ENCODE measurements at places on chromosomes 1 and 21. TPM values are rescaled to one million over a fixed set of nuclear protein-coding genes. Genes with fewer than 3 reads are reported as not detected.

GRCh38 chr1:173530795-173531693 lies 53.9 kb downstream of the PRDX6 start:
- DNase-seq: no peak

Gene KRTAP11-1
- polyA plus RNA-seq: not detected

Gene PEX14
- polyA plus RNA-seq: 76.1 TPM

Gene FCRL6
- 0.20 TPM for polyA plus RNA-seq

DNA sequence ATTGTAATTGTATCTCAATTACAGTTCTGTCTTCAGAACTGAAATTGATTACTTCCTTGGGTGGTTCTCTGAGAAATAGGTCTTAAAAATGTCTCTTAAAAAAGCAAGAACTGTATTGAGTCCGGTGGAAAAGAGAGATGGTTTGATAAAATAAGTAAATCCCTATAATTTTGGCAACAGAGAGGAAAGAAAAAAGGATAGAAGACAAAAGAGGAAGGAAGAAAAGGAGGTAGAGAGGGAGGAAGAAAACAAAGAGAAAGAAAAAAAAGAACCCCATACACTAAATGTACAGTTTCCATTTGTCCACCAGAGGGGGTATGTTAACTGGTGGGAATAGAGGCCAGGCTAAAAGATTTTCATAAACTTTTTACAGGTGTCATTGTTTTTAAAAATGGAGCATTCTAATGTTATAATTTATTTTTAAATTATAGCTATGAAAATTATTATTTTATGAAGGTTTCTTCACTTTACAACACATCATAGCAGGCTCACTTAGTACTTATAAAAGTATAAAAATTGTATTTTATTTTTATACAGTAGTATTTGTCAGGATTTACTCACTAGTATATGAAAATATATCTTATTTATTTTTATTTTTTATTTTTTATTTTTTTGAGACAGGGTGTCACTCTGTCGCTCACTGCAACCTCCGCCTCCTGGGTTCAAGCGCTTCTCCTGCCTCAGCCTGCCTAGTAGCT lies 2.1 kb upstream of the UBE2T start:
- DNase-seq: no peak

DNA sequence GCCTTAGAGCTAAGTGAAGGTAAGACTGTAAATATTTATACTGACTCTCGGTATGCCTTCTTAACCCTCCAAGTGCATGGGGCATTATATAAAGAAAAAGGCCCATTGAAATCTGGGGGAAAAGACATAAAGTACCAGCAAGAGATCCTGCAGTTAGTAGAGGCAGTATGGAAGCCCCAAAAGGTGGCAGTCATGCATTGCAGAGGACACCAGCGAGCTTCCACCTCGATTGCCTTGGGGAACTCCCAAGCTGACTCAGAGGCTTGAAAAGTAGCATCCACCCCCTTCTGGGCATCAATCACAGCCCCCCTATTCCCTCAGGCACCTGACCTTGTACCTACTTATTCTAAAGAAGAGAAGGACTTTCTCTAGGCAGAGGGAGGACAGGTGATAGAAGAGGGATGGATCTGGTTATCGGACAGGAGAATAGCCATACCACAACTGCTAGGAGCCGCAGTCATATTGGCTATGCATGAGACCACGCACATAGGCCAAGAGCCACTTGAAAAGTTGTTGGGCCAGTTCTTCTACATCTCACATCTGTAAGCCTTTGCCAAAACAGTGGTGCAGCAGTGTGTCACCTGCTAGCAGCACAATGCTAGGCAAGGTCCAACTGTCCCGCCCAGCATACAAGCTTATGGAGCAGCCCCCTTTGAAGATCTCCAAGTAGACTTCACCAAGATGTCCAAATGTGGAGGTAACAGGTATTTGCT lies 19.4 kb downstream of the PLA2G2F start:
- DNase-seq: no peak

Gene S100A16
- polyA plus RNA-seq: 83.8 TPM

DNA sequence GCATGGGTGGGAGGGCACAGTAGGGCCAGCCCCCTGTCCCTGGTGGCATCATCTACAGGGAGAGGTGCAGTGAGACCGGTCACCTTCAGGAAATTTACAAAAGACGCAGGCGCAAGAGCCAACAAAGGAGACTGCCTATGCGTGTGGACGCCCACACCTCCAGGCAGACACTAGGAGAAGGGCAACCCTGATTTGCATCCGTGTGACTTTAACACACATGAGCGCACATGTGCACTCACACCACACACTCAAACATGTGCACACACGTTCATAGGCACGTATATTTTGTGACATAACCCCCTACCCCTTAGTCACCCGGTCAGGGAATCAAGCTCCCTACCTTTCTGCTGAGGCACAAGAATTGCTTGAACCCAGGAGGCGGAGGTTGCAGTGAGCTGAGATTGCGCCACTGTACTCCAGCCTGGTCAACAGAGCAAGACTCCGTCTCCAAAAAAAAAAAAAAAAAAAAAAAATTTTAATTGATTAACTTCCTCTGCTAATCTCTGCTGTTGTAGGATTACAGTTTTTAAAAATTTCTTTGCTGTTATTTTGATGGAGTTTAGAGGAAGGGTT lies 84.7 kb upstream of the SLC25A33 start:
- no peak for DNase-seq

Gene OR14K1
- not detected for polyA plus RNA-seq

DNA sequence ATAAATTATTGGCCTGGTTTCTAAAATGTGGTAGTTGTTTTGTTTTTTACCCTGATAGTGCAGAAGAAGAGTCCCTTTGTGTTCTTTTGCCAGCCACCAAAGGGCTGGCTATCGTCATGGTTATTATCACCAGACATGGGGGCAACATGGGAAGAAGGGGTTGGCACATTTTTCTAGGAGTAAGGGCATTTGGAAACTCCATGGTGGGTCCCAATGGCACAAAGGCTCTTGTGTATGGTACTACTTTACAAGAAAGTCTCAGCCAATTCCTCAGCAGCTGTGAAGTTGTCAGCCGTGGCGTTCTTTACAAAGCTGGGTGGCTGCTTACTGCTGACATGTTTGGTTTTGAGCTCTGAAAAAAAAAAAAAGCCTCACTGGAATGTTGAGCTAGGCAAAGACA lies 330.4 kb upstream of the ESRRG start:
- no peak for DNase-seq

- DNase-seq: no peak
Measured at GRCh38 chr1:240539769-240540414, 72.1 kb downstream of the GREM2 start.

Gene OLFML3
- polyA plus RNA-seq: 144 TPM

GRCh38 chr21:30345014-30345413 lies 3.4 kb downstream of the KRTAP23-1 start:
- DNase-seq: no peak

GRCh38 chr1:150543500-150544143 lies 5.6 kb upstream of the ADAMTSL4 start:
- no peak for DNase-seq

DNA sequence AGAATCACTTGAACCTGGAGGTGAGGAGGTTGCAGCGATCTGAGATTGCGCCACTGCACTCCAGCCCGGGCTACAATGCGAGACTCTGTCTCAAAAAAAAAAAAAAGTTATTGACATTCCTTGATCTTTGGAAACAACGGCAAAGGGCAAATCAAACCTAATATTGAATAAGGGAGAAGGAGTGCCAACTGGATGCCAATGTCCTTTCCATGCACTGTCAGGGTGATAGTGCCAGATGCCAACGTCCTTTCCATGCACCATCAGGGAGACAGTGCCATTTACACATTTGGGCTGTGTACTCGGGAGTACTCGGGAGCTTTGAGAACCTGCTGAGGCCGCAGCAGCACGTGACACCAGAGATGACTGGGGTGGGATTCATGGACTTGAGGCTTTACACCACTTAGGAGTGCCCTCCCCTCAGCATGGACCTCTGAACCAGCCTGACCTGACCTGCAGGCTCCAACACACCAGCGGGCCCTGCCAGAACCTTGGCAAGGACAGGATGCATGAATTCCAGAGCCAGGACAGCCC lies 34.5 kb upstream of the SOD1 start:
- no peak for DNase-seq

DNA sequence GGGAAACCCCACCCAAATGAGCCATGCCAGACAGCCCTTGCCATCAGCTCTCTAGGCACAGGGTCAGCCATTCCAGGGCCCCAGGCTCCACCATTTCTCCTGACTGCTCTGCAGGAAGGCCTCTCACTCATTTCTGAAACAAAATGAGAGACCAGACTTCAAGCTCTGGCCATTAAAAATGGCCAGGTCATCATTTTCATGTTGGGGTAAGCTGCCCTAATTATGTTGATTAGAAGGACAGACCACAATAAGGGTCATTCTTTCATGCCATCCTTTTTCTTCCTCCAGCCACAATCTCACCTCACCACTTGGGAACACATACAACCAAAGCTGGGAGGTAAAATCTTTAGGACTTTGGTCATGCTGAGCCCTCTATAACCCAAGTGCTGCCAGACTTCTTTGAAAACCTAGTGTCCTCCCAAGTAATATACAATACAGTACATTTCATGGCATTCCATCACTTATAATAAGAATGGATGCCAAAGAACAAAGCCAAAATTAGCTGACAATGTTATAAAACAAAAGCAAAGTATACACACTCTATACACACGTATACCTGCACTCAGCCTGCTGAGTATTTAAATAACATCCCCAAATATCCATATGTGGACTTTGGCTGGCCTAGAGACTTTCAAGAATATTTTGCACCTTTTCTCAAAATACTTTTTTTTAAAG lies 22.4 kb upstream of the RBBP5 start:
- no peak for DNase-seq

Gene FAM163A
- 0.30 TPM for polyA plus RNA-seq

DNA sequence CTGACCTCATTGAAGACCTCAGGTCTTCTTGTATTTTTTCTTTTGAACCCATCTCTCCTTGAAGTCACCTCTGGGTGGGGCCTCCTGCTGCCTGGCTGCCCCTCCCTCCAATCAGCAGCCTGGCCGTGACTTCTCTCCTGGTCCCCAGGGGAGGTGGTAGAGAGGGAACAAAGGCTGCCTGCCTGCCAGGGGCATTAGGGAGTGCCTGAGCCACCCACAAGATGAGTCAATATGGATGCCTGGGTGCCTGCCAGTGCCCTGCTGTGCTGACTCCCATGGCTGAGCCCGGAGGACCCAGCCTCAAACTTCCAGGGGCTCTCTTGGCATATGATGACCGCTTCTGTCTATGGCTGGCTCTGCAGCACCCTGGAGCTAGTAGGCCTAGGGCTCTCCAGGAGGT lies 5.3 kb upstream of the CDCP2 start:
- DNase-seq: no peak

Gene EPHB2
- polyA plus RNA-seq: 2.6 TPM

Gene KRTAP10-4
- not detected for polyA plus RNA-seq

DNA sequence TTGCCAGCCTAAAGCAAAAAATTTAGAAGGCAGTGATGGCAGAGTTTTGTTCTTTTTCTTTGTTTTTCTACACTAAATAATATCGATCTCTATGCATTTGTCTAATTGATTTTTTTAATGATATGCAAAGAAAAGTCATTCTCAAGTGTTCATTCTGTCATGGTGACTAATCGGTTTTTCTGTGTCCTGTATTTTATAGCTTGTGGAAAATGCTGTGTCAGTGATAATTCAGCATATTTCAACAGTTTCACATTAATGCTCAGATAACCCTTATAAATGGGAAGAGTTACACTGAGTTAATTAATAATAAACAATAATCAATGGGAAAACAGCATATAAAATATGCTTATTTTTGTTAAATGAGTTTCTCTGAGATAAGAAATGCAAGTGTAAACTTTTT lies 824.9 kb downstream of the AMY1C start:
- DNase-seq: no peak

Gene KCND3
- polyA plus RNA-seq: 10.0 TPM

Measured in urinary bladder (tissue), 4 donors.